ENCODE measurements at places on chromosomes 7 and 10. TPM values are rescaled to one million over a fixed set of nuclear protein-coding genes. Genes with fewer than 3 reads are reported as not detected.

PPP1R9A gene
- total RNA-seq = 38.8 TPM

DRGX gene
- not detected for total RNA-seq

SH2D4B gene
- 0.27 TPM for total RNA-seq

ATRNL1 gene
- total RNA-seq = 39.6 TPM

PDZD7 gene
- total RNA-seq = 1.2 TPM

ADAM12 gene
- 13.3 TPM for total RNA-seq

Data from mesothelial cell of epicardium (in vitro differentiated cells).